IMR-90 (cell line): ENCODE measurements at places on chromosomes 2 and 18. TPM values are rescaled to one million over a fixed set of nuclear protein-coding genes. Genes with fewer than 3 reads are reported as not detected.

- DNase-seq = no peak
These were observed 205.1 kb downstream of the ZBTB7C start for GRCh38 chr18:48203961-48204666.

DNA sequence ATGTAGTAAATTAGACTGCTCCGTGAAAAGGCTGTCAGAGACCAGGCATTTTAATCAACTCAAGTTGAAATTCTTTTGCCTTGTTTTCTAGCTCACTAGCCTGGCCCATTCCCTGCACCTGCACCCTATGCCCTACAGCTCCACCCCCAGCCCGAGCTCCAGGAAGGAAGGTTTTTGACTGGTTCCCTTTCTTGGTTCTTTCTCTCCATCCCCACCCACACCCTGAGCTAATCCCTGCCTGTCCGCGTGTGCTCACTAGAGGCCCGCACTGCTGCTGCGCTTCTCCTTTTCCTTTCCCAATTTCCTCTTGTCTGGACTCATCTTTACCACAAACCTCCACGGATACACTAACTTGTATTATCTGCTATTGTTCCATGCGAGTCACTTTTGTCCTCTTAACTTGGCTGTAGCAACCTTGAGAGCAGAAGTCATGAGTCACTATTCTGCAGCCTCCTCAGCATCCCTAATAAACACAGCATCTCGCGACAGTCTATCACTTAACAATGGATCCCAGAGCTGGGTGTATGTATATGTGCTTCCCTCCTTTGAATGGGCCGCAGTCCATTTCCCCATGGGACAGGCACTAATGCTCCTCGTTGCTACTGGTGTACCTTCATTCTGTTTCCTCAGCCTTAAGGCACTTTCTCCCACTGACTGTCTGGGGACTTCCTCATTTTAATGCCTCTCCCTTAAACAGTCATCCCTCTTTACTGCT, 36.5 kb downstream of the COLEC12 start:
- peak; percentile 41 for DNase-seq

The AKAIN1 gene
- not detected in 2 replicates for total RNA-seq

The TBR1 gene
- total RNA-seq = not detected in 2 replicates

The GPR39 gene
- 7.2 and 9.0 TPM in 2 replicates for total RNA-seq

The SERPINB2 gene
- total RNA-seq = 34.4 and 43.0 TPM in 2 replicates

The CROCC2 gene
- not detected in 2 replicates for total RNA-seq
